ENCODE measurements at places on chromosomes 13 and 19. TPM values are rescaled to one million over a fixed set of nuclear protein-coding genes. Genes with fewer than 3 reads are reported as not detected.

GRCh38 chr13:40981361-40981760, 37.8 kb downstream of the ELF1 start:
- no peak for DNase-seq

DNA sequence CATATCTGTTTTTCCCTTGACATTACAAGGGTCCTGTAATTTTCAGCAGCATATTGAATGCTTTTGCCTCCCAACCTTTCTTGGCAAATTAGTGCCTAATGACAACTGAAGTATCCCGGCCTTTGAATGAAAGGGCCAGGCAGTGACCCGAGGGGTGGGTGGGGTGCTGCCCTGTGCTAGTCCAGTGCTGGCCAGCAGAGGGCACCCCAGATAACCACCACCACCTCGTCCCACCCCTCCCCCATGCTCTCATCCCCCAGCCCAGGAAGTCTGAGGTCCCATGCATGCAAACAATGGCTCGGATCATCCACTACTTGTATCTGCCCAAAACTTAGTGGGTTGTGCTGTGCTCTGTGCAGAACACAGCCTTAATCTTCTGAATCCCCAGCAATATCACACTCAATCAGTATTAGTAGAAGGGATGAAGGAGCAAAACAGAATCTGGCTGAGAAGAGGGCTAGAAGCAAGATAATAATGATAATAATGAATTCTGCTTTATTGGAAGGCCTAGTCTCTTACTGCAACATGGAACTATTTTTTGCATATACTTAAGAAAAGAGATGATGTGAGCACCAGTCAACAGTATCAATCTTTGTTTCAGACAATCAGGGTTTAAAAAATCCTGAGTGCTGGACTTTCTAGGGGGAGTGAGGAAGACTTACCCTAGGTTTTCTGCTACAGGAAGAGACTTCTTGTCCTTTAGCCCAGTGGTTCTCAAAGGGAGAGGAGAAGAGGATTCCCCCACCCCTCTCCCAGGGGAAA, 3.8 kb downstream of the ATP12A start:
- no peak for DNase-seq

Gene TINCR
- 0.36 TPM for total RNA-seq

GRCh38 chr13:46756977-46757376, 40.0 kb downstream of the ESD start:
- no peak for DNase-seq

Gene PNMA8B
- total RNA-seq = 0.92 TPM

Gene PSG11
- total RNA-seq = not detected

Gene ZIC2
- total RNA-seq = not detected

DNA sequence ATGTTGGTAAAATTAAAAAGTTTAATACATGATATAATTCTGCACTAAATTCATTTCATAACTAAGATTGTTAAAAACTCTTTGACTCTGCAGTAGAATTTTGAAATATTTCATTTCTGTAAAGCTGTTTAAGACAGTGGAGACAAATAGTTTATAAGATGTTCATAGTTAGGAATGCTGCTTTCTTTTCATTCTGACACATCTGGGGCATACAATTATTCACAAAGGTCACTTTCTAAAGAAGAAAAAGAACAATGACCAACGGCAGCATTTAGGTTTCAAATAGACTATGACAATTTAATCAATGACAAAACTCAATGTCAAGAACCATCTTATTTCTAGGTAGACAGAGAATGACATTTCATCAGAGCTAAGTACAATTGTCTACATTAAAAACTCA, 1422.1 kb downstream of the PCDH9 start:
- no peak for DNase-seq

- DNase-seq = no peak
Observed at GRCh38 chr13:57314897-57315520, 148.0 kb downstream of the PRR20E start.

DNA sequence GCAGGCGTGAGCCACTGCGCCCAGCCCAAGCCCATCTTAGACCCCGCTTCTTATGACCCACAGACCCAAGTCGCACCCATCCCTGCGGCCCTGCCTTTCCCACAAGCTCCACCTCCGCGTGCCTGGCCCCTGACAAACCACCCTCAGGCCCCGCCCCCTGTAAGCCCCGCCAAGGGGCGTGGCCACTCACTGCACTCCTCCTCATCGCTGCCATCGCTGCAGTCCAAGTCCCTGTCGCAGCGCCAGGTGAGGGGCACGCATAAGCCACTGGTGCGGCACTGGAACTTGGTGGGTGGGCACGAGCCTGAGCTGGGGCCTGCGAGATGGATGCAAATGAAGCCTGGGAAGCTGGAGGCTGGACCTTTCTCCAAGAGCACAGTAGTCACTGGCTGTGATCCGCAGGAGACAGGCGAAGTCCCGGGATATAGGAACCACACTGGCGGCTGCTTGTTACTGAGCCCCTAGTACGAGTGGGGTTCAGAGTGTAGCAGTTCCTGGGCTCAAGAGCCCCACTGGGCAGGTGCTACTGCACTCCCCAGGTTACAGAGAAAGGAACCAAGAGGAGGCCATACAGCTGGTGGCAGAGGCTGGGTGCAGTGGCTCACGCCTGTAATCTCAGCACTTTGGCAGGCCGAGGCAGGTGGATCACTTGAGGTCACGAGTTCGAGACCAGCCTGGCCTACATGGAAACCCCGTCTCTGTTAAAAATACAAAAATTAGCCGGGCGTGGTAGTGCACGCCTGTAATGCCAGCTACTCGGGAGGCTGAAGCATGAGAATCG, 3.1 kb downstream of the CD320 start:
- no peak for DNase-seq

DNA sequence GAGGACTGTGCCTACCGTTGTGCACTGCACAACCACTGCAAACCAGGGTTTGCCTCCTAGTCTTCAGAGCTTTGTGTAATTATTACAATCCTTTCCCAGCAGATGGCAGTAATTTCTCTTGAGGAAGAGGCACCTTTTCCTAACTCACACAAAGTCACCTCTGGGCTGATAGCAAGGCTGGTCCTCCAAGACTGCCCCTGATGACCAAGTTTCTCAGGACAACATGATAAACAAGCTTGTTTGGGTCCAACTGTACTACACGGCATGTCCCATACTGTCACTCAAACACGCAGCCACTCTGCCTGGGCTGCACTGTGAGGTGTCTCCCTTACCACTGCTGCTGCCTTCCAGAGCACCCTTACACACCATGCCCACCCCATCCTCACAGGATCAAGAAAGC, 39.3 kb downstream of the RFXAP start:
- DNase-seq = peak; percentile 19

Gene AKAP8
- 14.1 TPM for total RNA-seq

DNA sequence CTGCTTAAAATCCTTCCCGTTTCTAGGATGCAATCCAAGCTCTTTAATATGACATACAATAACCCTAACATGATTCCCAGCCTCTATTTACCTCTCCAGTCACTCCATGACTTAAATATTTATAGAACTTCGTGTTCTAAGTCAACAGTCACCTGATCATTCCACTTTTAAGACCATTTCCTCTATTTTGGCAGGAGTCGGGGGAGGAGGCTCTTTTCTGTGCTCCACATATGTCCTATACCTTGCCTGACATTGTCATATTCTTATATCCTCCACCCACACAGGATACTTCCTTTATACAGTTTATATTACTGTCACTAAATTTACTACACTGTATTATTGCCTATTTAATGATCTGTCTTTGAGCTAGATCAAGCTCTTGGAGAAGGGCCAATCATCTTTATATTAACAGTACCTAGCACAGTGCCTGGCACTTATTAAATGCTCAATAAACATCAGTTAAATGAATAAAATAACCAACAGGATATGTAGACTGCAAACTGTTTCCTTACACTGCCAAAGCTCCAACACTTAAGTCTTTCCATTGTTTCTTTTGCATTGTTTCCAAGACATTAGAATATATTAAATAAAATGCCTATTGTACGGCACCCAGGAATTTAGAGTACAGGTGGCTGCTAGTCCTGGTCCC, 2.7 kb downstream of the ARGLU1 start:
- no peak for DNase-seq

All from epithelial cell of proximal tubule (primary cell).